ENCODE measurements at places on chromosomes 3 and 15.
A peak's percentile ranks its signal among the peaks of the same experiment; 100 is the strongest.

DNA sequence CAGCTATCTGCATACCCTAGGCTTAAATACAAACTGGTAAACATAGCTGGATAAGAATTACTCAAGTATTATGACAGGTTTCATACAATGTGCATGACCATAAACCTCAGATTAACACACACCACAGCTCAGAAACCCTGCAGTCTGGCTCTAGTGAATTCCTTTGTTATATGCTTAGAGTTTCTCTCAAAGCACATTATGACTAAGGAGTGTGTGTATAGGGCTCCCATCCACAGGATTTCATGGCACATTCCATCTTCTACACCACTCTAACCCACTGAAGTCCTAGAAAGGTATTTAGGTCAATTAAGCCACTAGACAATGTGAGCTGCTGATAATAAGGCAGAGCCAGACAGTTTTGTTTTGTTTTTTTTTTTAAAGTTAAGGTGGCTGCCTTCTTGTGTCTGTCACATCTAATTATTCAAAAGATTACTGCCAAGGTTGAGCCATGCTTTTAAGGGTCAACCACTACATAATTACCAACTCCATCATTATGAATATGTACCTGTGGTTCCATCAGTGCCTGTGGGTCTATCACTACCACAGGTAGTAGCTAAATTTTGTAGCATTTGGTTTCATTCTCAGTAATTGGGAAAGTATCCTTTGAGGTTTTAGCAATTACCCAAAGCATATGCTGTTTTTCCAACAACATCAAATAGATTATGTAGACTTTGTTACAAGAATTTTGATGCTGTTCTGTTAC lies 107.0 kb downstream of the ALCAM start:
- peak; percentile 88 for DNase-seq

DNA sequence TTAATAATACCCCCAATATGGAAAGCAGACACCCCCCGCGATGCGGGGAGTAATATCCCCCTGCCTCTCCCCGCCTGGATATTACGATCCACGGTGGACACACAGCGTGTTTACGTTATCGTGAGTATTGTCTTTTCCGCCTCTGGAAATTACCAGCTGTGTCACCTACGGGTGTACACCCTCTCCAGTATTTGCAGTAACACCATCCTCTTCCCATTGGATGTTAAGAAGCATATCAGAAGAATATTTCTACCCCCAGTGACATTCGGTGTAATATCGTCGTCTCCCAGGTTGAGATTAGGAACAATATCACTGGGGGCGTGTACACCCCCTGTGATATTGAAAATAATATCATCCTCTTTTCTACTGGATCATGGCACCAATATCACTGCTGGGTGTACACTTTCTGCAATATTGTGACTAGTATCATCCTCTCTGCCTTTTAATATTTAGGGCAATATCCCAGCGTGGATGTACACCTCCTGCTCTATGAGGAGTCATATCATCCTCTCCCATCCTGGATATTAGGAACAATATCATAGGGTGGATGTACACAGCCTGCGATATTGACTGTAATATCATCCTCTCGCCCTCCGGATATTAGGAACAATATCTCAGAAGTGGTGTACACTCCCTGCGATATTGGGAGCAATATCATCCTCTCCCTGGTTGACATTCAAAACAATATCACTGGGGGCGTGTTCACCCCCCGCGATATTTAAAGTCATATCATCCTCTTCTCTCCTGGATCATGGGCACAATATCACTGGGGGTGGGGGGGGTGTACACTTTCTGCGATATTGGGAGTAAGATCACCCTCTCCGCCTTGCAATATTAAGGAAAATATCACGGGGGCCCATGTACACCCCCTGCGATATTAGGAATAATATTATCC lies 20.3 kb upstream of the BMF start:
- no peak for DNase-seq

DNA sequence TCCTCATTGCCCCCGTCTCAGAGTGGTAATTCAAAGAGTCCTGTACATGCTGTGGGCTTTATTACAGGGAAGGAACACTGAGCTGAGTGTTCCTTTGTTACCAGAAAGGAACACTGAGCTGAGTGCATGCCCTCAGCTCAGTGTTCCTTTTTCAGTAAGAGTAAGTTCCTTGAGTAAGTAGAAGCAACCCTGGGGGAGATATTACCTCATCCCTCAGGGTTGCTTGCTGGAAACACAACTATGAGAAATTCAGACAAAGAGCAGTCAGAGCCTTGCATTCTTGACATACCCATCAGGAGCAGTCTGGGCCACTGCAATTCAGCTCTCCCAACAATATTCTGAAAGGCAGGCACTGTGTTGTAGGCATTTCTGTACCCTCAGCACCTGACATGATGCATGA lies 17.0 kb downstream of the CHRM5 start:
- peak; percentile 95 for DNase-seq

DNA sequence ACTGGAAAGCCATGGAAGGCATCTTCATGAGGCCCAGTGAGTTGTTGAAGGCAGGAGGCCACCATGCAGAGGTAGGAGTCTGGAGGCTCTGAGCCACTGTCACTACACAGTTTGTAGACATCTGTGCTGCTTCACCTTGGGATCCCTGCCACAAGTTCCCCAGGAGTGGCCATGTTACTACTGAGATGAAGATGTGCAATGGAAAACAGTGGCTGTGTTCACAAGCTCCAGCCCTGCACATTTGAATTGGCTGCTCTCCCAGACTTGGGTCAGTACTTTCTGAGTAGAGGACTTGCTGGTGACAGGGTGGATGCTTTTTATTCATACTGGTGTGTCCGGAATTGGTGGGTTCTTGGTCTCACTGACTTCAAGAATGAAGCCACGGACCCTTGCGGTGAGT lies 86.9 kb upstream of the C15orf39 start:
- DNase-seq: no peak

DNA sequence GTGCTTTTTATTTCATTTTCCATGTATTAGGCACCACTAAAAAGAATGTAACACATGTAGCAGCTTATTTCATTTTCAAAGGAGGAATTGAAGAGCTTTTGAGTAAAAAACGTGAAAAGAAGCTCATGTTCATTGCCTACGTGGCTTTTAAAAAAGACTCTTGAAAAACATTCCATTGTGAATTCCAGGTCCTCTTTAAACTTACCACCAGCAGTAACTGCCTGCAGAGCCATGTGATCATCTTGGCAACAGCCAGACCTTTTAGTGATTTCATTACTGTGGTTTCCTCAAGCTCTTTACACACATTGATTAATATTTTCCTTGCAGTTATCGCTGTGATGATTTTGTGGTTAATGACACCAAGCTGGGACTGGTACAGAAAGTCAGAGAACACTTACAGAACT lies 43.8 kb upstream of the FBXL22 start:
- peak; percentile 95 for DNase-seq

DNA sequence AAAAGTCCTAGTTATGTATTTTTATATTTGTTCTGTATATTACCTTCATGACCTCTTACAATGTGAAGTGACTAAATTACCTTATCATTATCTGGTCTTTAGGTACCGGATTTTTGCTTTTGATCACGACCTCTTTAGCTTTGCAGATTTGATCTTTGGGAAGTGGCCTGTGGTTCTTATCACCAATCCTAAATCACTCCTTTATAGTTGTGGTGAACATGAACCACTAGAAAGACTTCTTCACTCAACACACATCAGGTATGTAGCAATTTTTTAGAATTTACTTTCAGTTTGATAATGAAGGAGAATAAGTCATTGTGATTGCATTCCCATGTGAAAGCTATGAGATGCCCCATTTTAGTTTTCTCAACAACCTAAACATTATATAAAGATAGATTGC lies 18.3 kb downstream of the TMEM62 start:
- no peak for DNase-seq

All from fibroblast of skin of back (primary cell).